Cortex of kidney (tissue), 1 donor: ENCODE measurements at places on chromosomes 3 and 15.

- no peak for DNase-seq
These were observed 38.4 kb downstream of the MAP2K1 start for GRCh38 chr15:66424963-66425612.

DNA sequence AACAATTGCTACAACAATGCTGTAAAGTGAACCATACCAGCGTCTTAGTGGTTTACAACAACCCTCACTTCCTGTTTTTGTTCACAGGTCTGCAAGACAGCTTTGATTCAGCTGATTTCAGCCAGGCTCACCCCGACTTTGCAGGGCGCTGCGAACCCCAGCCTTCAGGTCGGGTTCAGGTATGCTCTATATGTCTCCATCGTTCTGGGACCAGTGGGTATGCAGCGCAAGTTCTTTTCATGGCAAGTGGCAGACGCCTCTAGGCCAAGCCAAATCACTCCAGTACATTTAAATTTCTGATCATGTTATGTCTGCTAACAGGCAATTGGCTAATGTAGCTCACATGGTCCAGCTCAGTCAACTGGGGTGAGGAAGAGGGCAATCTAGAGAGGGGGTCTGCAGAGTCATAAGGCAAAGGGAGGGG, 52.4 kb upstream of the RGMA start:
- no peak for DNase-seq

GRCh38 chr3:171320750-171321558, 139.3 kb downstream of the TNIK start:
- DNase-seq = no peak

- DNase-seq = no peak
These were observed 39.2 kb downstream of the MBNL1 start for GRCh38 chr3:152307829-152308474.

GRCh38 chr3:54999159-54999558, 71.3 kb upstream of the LRTM1 start:
- no peak for DNase-seq

- no peak for DNase-seq
These were observed 86.8 kb downstream of the LSM3 start for GRCh38 chr3:14265246-14265962.

DNA sequence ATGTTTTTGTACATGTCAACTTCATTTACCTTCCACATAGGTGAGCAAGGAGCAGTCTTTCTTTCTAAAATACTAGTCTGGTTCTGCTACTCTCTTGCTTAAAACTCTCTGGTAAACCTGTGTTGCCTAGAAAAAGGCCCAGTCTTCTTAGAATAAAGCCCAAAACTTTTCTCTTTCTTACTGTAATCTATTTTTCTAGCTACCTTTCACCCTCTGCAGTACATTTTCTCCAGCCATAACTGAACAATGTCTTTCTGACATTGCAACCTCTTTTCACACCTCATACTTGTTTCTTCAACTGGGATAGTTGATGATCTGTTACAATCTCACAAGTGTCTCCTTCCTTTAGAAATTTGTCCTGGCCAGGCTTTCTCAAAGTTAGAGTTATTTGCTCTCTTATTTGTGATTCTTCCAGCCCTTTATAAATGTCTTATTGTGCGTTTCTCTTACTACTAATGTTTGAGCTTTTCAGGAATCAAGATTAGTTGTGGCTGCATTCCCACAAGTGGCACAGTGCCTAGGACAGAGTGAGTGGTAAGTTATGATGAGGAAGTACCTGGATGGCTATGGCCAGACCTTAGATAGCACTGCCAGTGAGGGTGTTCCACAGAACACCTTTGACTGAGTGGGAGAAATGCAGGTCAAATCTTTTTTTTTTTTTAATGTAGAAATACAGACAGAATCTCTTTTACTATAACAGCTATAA, 313.4 kb upstream of the SATB1 start:
- no peak for DNase-seq

GRCh38 chr15:54559405-54560069, 581.3 kb downstream of the UNC13C start:
- no peak for DNase-seq

- DNase-seq = no peak
These were observed 120.5 kb downstream of the DUT start for GRCh38 chr15:48451736-48452135.

DNA sequence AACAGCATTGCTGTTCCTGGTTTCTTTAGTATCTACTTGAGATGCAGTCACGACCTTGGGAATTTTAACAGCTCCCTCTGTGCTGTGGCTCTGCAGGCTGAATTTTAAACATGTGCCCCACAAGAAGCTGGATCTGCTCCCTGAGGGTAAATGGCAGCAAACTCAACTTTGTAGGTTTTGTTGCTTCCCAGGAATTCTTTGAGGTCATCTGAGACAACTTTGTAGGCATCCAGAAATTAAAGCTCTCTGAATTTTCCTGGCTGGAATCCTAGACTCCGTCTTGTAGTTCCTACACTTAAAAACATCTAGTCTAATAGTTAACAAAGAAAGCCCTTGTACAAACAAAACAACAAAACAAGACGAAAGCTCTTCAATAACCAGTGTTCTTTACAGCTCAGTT, 366.3 kb downstream of the FEZF2 start:
- DNase-seq = no peak

DNA sequence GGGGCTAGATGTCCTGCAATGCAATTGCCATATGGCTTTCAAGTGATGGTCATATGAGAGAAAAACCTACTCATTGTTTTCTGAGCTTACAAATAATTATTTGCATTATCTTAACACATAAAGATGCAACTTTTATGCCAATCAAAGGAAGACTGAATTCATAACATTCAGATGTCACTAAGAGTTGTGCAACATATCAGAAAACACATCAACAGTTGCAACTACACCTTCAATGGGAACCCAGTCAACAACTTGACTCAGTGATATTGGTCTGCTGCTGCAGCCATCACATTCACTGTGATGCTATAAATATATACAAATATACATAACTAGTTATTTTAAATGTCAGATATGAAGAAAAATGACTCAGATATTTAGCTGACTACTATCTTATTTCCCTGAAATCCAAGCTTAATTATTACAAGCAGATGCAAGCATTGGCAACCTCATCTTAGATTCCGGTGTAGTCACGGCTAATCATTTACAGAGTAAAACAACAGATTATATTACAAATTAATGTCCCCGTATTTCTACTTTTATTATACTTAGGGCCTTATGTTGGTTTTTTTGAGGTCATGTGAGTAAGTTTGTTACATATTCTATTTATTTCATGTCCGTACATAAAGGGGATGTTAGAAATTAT, 23.7 kb downstream of the CNTN3 start:
- no peak for DNase-seq

DNA sequence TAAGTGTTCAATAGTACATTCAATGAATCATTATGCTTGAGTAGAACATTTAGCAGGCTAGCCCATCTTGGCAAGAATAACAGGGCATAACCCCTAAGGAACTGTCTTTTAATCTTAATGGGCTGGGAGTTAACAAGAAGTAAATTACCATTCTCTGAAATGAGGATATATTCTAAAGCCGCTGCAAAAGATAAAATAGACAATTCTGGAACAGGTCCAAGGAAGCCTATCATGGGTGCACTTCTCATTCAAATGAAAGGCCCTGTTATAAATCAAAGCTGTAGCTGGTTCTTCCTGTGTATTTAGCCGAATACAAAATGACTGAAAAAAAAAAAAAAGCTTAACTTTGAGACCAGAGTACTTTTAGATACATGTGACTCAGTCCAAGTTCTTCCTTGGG, 15.6 kb downstream of the MTHFS start:
- DNase-seq = no peak

DNA sequence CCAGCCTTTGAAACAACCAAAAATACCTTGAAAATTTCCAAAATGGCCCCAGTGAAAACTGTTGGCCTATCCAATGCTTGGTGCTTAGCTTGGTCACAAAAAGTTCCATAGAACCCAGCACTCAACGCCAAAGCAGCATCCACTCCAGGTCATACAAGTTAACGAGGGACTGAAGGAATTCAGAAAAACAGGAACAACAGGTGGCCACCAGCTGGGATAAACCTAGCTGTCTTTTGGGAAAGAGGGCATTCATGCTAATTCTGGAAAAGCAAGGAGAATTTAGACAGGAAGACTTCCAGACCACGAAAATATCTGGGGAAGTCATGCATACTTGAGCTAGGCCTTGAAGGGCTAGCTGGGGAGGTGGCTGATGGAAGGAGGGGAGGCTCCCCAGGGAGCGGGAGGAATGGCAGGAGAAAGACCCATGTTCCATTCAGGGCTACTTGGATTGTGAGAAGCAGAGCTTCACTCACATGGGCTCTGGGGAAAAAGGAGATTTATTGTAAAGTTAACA, 28.6 kb downstream of the COLQ start:
- no peak for DNase-seq

GRCh38 chr3:45596290-45596791, 1.8 kb downstream of the LIMD1 start:
- no peak for DNase-seq

- no peak for DNase-seq
These were observed 244.2 kb downstream of the ADAMTS17 start for GRCh38 chr15:100097342-100098127.

GRCh38 chr3:14117468-14118399, 6.9 kb downstream of the CHCHD4 start:
- no peak for DNase-seq

DNA sequence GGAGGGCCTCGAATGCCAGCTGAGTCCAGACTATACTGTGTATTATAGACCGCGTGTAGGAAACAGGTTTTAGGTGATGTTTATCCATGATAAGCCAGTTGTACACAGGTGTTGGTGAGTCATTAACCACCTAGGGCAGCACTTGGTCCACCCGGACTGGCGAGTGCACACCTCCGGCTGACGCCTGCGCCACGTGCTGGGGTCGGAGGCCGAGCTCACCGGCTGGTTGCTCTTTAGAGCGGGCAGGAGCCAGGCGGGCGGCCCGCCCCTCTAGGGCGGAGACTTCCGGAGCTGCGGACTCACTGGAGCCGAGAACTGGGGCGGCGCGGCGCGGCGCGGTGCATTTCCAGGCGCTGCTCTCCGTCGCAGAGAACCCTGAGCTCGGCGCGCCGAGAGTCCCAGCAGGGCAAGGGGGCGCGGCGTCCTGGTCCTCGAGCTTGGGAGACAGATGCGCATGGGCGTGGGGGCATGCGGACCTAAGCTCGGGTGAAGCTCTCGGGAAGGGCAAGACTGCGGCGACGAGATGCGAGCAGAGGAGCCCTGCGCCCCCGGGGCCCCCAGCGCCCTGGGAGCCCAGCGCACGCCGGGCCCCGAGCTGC, at the start of gene ESYT3:
TSS of gene ESYT3 (plus strand) at position 341 of the 599 bp plus-strand sequence. CDS start at position 524, 183 bp downstream.
- DNase-seq = no peak

GRCh38 chr3:182908471-182908870, 71.9 kb downstream of the DCUN1D1 start:
- no peak for DNase-seq

GRCh38 chr15:77335298-77335697, 84.6 kb downstream of the PEAK1 start:
- no peak for DNase-seq

GRCh38 chr15:31306426-31307269, 20.0 kb upstream of the KLF13 start:
- no peak for DNase-seq

DNA sequence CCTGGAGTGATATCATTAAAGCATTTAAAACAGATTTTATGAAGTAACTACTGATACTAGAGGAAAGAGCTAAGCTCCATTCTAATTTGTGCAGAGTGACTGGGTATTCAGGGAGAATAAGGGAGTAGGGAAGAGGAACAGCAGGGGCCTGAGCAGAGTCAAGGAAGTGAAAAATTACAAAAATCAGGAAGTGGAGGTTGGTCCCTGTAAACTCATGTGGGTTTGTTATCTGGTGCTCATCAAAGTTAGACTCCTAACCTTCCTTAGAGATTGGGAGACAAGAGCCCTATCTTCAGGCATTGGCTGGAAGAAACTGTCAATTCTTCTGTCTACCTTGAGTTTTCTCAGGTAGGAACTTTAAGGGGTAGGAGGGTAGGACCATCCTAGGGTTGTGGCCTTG, 82.5 kb downstream of the NEK11 start:
- no peak for DNase-seq

GRCh38 chr3:46860017-46860809, 3.0 kb downstream of the MYL3 start:
- DNase-seq = no peak

DNA sequence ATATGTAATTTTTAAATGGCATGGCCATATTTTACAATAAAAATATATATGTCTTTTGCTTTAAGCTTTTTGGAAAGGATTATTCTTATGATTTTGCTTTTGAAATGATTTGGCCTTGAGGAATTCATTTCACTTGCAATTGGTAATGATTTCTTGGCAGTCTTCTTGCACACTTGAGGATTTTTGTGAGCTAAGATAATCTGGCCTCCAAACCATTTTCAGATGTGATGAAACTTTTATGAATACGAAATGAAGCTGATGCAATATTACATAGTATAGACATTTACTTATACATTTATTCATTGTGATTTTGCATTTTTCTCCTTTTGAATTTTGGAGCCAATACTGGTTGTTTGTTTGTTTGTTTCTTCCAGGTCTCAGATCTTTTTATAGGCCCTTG, 6.4 kb upstream of the SH2D7 start:
- DNase-seq = no peak
